ENCODE measurements at places on chromosomes 3 and 15. TPM values are rescaled to one million over a fixed set of nuclear protein-coding genes. Genes with fewer than 3 reads are reported as not detected.

Gene TIMP4
- not detected for total RNA-seq

Gene PCLAF
- 7.5 TPM for total RNA-seq

Gene PDIA5
- total RNA-seq, result 14.5 TPM

Gene SLC51B
- not detected for total RNA-seq

Gene OXTR
- total RNA-seq, result 0.49 TPM

Gene BTLA
- total RNA-seq, result not detected

Gene DLEC1
- total RNA-seq, result 0.11 TPM

Gene NSMCE3
- total RNA-seq, result 26.2 TPM

Gene UPK1B
- 1.0 TPM for total RNA-seq

GRCh38 chr3:159829539-159830227, 159.0 kb upstream of the IL12A start:
- no peak overlapping the region for H3K4me3 ChIP-seq
- peaks cover 8% of the 10 kb centered on the region for H3K4me1 ChIP-seq
- no peaks in the 10 kb centered on the region for H3K36me3 ChIP-seq
- no peaks in the 10 kb centered on the region for H3K27me3 ChIP-seq
- no peak overlapping the region for H3K27ac ChIP-seq
- peak; percentile 65 for DNase-seq

GRCh38 chr15:44286814-44287452, 1.6 kb upstream of the GOLM2 start:
- H3K4me3 ChIP-seq, result peak overlapping the region; percentile 97
- DNase-seq, result no peak
- no peaks in the 10 kb centered on the region for H3K36me3 ChIP-seq

GRCh38 chr3:50971487-50971924, 296.8 kb downstream of the DOCK3 start:
- DNase-seq, result peak; percentile 58
- no peaks in the 10 kb centered on the region for H3K27me3 ChIP-seq
- no peak overlapping the region for H3K4me3 ChIP-seq
- H3K4me1 ChIP-seq, result peaks cover 5% of the 10 kb centered on the region
- no peaks in the 10 kb centered on the region for H3K36me3 ChIP-seq
- H3K27ac ChIP-seq, result no peak overlapping the region

GRCh38 chr15:67358391-67358790, 103.8 kb downstream of the IQCH start:
- no peaks in the 10 kb centered on the region for H3K4me1 ChIP-seq
- no peak for DNase-seq
- H3K27ac ChIP-seq, result no peak overlapping the region
- H3K4me3 ChIP-seq, result no peak overlapping the region
- H3K36me3 ChIP-seq, result no peaks in the 10 kb centered on the region

DNA sequence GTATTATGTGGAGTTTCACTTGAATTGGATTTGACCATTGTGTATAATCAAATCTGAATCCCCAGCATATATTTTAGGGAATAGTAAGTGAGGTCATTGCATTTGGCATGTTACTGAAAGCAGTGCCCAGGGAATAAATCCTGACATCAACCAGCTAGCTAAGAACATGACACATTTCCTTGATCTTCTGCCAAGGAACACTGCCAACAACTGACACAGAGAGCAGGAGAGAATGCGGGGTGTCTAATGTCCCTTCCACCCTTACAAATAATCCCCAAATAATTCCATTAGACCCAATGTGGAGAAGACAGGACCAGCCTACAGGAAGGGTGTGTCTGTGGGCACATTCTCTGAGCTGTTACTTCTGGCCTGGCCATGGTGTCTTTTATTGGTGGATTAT, 30.6 kb upstream of the UBE3A start:
- no peaks in the 10 kb centered on the region for H3K27me3 ChIP-seq
- H3K4me3 ChIP-seq, result no peak overlapping the region
- no peaks in the 10 kb centered on the region for H3K36me3 ChIP-seq
- H3K27ac ChIP-seq, result no peak overlapping the region
- DNase-seq, result no peak

- no peak overlapping the region for H3K4me3 ChIP-seq
- H3K27ac ChIP-seq, result no peak overlapping the region
- peaks cover 86% of the 10 kb centered on the region for H3K36me3 ChIP-seq
- no peaks in the 10 kb centered on the region for H3K4me1 ChIP-seq
Observed at GRCh38 chr3:196057760-196058331, 24.0 kb downstream of the TFRC start.

DNA sequence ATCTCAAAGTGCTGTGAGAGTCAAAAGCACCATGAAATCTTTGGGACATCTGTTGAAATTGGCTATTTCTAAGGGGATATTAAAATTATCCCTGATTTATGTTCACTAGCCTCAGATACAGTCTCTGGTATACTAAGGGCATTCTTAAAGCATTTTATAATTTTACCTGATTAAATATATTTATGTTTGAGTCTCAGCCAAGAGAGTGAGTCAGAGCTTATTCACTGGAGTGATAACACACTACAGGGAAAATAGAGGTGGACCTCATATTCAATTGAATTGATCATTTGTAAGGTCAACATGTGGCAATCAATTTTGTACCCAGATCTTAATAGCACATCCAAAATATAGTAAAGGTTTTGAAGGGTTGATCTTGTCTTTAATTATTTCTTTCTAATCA, 733.6 kb downstream of the EPHA3 start:
- no peak overlapping the region for H3K4me3 ChIP-seq
- no peaks in the 10 kb centered on the region for H3K36me3 ChIP-seq
- no peaks in the 10 kb centered on the region for H3K27me3 ChIP-seq
- DNase-seq, result no peak
- H3K27ac ChIP-seq, result no peak overlapping the region
- no peaks in the 10 kb centered on the region for H3K4me1 ChIP-seq

GRCh38 chr15:73981761-73982221, 10.3 kb downstream of the STOML1 start:
- no peaks in the 10 kb centered on the region for H3K36me3 ChIP-seq
- no peak for DNase-seq
- no peak overlapping the region for H3K4me3 ChIP-seq

DNA sequence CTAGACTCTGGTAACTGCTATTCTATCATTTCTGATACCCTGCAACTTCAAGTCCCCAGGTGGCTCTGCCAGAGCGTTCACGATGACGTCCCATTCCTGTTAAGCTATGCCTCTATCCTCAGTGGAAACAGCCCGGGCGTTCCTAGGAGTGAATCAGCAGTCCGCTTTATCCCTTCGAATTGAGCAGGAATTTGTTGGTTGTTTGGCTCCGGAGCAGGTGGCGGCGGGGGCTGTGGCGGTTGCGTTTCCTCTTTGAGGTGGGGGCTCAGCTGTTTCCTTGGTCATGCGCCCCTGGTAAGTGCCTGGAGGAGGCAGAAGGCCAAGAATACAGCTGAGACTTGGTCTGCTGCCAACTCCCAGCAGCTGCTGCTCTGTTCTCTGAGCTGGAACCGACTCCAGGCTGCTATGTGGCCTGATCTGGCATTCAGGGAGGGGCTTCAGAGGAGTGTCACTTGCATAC, 25.2 kb downstream of the ARPP21 start:
- H3K27ac ChIP-seq, result no peak overlapping the region
- H3K36me3 ChIP-seq, result no peaks in the 10 kb centered on the region
- H3K4me3 ChIP-seq, result no peak overlapping the region
- peaks cover 9% of the 10 kb centered on the region for H3K4me1 ChIP-seq
- DNase-seq, result peak; percentile 72

DNA sequence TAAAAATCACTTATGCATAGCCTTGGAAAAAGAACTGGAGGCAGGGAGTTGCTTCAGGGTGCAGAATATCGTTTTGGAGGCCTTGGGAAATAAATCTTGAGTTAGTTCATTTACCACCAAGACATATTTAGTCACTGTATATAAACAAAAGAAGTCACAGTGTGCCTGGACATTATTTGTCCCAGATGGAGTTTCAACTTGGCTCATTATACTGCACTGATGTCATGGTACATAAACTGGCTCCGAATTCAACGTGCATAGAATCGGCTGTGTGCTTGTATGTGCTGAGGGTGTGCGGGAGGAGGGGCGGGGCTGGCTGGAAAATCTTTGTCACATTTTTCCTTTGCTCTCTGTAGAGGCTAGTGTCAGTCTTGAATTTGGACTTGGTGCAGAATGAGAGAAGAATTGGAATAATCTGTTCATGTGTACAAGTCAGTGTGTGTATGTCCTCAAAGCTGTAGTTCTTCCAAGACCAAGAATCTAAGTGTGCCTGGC, 86.6 kb downstream of the FNDC3B start:
- H3K4me1 ChIP-seq, result peaks cover 11% of the 10 kb centered on the region
- H3K27ac ChIP-seq, result peak overlapping the region; percentile 39
- no peak overlapping the region for H3K4me3 ChIP-seq
- H3K27me3 ChIP-seq, result no peaks in the 10 kb centered on the region
- peaks cover 5% of the 10 kb centered on the region for H3K36me3 ChIP-seq
- DNase-seq, result peak; percentile 63

GRCh38 chr3:99410789-99411311, 227.5 kb upstream of the COL8A1 start:
- no peak overlapping the region for H3K27ac ChIP-seq
- no peaks in the 10 kb centered on the region for H3K36me3 ChIP-seq
- no peak overlapping the region for H3K4me3 ChIP-seq
- no peaks in the 10 kb centered on the region for H3K4me1 ChIP-seq
- no peaks in the 10 kb centered on the region for H3K27me3 ChIP-seq

GRCh38 chr3:122066331-122067213, 11.4 kb downstream of the CD86 start:
- peak; percentile 20 for DNase-seq
- H3K4me1 ChIP-seq, result peaks cover 3% of the 10 kb centered on the region
- no peak overlapping the region for H3K27ac ChIP-seq
- no peaks in the 10 kb centered on the region for H3K36me3 ChIP-seq
- H3K27me3 ChIP-seq, result no peaks in the 10 kb centered on the region
- H3K4me3 ChIP-seq, result no peak overlapping the region

GRCh38 chr15:47792231-47792630, 74.9 kb downstream of the SEMA6D start:
- DNase-seq, result no peak
- no peak overlapping the region for H3K4me3 ChIP-seq
- peaks cover 46% of the 10 kb centered on the region for H3K4me1 ChIP-seq
- no peaks in the 10 kb centered on the region for H3K36me3 ChIP-seq
- H3K27ac ChIP-seq, result no peak overlapping the region
- no peaks in the 10 kb centered on the region for H3K27me3 ChIP-seq

GRCh38 chr3:20141851-20142250, 44.2 kb downstream of the SGO1 start:
- DNase-seq, result peak; percentile 13
- no peak overlapping the region for H3K27ac ChIP-seq
- no peaks in the 10 kb centered on the region for H3K36me3 ChIP-seq
- no peaks in the 10 kb centered on the region for H3K27me3 ChIP-seq

DNA sequence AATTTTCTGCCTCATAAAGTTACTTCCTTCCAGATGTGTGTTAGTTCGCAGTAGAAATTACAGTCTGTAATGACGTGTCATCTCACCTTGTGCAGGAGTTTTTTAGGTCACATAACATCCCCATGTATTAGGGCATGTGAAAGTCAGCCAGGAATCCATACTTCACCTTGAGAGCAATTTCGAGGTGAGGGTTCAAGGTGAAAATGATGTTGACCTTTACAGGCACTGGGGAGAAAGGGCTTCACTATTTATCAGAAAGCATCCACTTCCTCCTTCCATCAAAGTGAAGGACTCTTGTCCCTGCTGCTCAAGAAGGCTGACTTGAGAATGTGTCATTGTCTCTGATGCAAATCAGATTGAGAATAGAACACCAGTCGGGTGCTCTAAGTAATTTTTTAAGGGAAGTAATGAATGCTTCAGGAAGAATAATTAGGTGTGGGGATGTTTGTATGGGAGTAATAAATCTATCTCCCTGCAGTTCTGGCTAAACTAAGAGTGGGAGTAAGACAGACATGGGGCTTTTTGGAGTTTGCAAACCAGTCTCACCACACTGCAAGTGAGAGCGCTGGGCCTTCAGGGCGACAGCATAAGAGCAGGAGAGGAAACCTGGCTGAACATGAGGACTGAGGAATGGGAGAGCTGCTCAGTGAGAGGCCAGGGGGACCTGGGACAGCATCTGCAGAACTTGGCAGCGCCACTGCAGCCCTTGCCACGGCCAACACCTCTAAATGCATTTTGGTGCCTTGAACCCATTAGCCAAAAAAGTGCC, 85.9 kb upstream of the IL12A start:
- no peaks in the 10 kb centered on the region for H3K27me3 ChIP-seq
- no peak for DNase-seq
- H3K4me3 ChIP-seq, result no peak overlapping the region
- H3K4me1 ChIP-seq, result no peaks in the 10 kb centered on the region

DNA sequence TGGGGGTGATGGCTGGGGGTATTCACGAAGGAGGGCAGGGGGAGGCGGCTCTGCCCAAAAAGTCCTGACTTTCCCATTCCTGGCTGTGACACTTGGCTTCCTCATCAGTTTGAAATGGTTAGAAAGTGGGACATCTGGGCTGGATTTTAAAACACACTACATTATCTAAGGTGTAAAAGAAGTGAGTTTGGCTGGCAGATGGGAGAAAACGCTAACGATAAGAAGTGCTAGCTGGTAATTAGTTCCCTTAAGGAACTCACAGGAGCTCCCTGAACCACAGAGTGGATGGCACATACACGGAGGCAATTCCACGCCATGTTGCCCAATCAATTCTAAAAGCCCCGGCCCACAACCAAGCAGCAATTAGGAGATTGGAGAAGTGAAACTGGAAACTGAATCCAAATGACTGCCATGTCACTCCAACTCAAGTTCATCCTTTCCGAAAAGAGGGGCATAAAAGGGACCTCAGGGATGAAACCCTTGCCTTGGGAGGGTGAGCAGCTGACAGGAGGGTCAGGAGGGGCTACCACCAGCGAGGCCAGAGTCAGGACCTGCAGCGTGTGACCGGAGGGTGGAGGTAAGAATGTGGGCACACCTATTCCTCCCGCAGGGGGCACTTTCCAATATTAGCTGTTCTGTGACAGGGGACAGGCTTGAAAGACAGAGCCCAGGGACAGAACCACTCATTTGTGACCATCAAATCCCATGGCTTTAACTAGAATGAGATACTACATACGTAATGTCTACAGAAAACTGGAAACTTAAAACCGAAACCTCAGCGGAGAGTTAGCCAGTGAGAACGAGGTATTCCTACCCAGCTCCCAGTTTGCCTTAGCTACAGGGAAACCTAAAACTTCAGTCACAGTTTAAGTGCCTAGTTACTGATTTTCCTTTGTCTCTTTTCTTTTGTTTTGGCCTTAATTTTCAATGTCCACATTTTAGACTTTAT, 95.3 kb upstream of the OXTR start:
- no peaks in the 10 kb centered on the region for H3K36me3 ChIP-seq
- no peak overlapping the region for H3K27ac ChIP-seq
- DNase-seq, result no peak
- no peaks in the 10 kb centered on the region for H3K4me1 ChIP-seq

GRCh38 chr15:68614286-68615035, 35.7 kb downstream of the CORO2B start:
- H3K36me3 ChIP-seq, result no peaks in the 10 kb centered on the region
- DNase-seq, result peak; percentile 57

DNA sequence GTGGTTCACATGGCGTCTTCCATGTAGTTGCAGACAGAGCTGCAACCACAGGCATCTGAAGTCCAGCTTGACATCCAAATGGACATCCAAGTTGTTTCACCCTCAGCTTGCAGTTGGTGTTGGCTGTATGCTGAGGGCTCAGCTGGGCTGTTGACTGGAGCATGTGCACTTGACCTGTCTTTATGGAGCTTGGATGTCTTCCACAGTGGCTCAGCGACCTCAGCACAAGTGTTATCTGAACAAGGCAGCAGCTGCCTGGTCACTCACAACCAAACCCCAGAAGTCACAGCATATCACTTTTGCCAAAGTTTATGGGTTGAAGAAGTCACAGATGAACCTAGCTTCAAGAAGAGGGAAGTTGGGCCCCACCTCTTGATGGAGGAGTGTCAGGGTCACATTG, 92.9 kb downstream of the TPRA1 start:
- no peaks in the 10 kb centered on the region for H3K27me3 ChIP-seq
- H3K4me3 ChIP-seq, result no peak overlapping the region
- DNase-seq, result no peak
- H3K27ac ChIP-seq, result no peak overlapping the region
